Putamen (tissue), 1 donor: ENCODE measurements at places on chromosomes 7 and 10.

- peak; percentile 11 for DNase-seq
Observed at GRCh38 chr7:30510124-30511075, 5.8 kb upstream of the GGCT start.

- no peak for DNase-seq
Observed at GRCh38 chr7:83806538-83806937, 157.6 kb upstream of the SEMA3E start.

- DNase-seq, result no peak
Observed at GRCh38 chr7:120394595-120394994, 121.6 kb downstream of the KCND2 start.

- no peak for DNase-seq
Observed at GRCh38 chr7:157397731-157398691, 61.2 kb downstream of the DNAJB6 start.

DNA sequence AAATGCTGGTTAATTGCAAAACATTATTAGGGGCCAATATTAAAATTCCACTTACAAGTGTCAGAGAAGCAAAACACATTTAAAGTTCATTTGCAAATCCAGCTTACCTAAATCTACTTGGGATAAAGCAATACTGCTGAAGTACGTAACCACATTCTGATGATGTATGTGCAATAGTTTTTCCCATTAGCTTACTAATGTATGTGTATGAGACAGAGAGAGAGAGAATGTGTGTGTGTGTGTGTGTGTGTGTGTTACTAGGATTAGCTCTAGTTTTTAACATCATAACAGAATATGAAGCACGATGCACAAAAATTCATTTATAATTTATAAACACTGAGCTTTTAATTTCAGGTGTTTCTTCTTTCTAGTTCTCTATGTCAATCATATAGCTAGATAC is 1074.2 kb upstream of the C7orf33 start:
- no peak for DNase-seq

DNA sequence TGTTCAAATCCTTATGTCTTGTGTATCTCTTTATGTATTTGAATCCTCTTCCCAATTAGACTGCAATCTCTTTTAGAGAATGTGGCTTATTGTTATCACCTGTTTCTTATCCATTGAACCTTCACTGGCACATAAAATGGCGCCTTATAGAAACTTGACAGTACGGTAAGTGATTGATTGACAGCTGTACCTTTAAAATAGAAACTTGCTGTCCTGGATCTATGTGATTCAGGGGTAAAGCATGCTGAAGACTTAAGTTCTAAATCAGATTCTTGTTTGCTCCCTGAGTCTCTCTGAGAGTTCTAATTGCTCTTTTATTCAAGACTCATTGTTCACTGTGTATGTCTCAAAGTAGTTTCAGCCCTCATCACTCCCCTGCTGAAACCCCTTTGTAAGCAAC is 91.3 kb downstream of the CACNB2 start:
- no peak for DNase-seq

GRCh38 chr10:69800109-69800508 is 1.6 kb upstream of the COL13A1 start:
- no peak for DNase-seq

- DNase-seq, result no peak
Observed at GRCh38 chr7:155138204-155138603, 68.1 kb downstream of the HTR5A start.

GRCh38 chr7:26648554-26648953 is 215.8 kb downstream of the SKAP2 start:
- no peak for DNase-seq

GRCh38 chr7:16978358-16979244 is 96.8 kb upstream of the AGR3 start:
- no peak for DNase-seq

DNA sequence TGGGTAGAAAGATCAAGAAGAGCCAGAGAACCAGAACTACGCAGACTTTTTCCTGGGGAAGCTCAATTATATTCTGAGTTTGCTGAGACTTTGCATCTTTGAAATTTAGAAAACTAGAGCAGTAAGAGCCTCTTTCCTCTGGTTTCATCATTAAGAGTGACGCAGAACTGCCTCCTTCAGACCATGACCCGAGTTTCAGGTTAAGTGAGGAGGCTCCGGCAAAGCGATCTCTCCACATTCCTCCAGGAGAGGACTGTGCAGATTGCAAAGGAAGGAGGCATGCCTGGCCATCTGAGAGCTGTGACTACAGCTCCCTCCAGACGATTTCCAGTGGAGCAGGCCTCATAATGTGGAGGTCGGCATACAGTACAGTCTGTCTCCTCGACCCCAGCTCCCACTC is 115.8 kb upstream of the LANCL2 start:
- DNase-seq, result peak; percentile 34

GRCh38 chr10:63711867-63712716 is 190.9 kb downstream of the REEP3 start:
- peak; percentile 79 for DNase-seq
